Stimulated activated CD8-positive, alpha-beta memory T cell treated with anti-CD3 and anti-CD28 coated beads, Interleukin-15, amount 100 ng/mL, for 4 hours (primary cell): ENCODE measurements at places on chromosomes 12 and 14.

DNA sequence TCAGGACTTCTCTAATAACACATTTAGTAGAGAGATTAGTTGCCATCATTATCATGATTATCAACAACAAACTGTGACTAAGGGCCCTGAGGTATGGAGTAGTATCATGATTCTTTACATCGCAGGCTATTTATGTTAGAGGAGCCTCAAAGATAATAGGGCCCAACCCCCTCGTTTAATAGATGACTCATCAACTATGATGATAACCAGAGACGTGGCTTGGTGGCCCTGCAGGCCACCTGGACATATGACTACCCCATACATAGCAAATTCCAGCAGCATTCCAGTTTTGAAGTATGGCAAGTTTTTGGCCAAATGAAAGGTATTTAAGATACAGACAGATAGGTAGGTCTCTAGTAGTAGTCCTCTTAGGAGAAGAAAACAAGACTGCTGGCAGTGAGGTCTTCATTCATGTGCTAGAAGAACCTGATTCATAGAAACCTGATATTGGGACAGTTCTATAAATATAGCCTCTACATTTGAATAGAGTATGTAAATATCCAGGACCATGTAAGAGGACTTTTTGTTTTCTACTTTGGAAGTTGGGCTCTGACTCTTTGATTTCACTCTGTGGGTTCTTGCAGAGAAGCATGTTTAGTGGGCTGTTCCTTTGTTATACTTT lies 5.6 kb downstream of the RIC8B start:
- no peak for DNase-seq

DNA sequence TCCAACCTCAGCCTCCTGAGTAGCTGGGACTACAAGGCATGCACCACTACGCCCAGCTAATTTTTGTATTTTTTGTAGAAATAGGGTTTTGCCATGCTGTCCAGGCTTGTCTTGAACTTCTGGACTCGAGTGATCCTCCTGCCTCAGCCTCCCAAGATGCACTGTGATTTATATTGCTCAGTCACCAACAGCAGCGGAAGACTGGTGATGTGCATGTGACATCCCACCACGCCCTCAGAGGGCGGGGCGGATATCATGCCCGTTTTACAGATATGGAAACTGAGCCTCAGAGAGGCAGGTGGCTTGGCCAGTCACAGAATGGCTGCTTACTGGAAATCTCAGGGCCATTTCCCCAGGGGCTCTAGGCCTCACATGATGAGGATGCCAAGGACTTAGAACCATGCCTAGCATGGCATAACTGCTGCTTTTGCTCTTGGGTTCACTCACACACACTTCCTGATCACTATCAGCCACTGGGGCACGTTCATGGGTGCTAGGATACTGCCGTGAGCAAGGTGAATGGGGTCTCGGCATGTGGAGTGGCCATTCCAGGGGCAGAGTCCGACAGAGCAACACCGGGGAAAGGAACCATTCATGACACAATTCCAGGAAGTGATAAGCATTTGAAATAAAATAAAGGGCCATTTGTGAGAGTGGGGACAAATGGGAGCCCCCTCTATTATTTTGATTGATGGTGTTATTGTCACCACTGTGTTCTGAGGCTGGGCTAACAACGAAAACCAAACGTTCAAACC lies 31.9 kb downstream of the RBM19 start:
- no peak for DNase-seq

GRCh38 chr14:64792231-64792630 lies 87.5 kb downstream of the SPTB start:
- DNase-seq = no peak

DNA sequence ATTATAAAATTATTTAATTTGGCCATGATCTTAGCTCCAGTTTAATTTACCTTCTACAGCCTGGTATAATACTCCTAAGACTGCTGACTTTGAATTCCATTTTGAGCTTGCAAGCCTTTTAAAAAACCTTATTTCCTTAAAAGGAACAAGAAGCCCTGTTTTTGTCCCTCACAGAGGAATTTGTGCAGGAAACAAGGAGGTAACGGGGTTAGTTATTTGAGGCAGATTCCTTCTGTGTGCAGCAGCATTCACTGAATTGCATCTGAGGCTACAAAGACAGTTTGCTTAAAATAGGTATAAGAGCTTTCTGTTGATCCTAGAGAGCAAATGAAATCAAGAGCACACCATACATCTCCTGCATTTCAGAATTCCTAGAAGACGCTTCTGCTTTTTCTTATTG lies 403.3 kb upstream of the PRICKLE1 start:
- no peak for DNase-seq

GRCh38 chr12:94263905-94264561 lies 115.7 kb downstream of the PLXNC1 start:
- DNase-seq = no peak

- no peak for DNase-seq
These were observed 23.9 kb upstream of the IGF1 start for GRCh38 chr12:102504280-102504679.

GRCh38 chr12:11650286-11651281 lies 1.1 kb downstream of the ETV6 start:
- DNase-seq = no peak

- no peak for DNase-seq
These were observed 265.6 kb upstream of the FAR2 start for GRCh38 chr12:28883406-28883997.

DNA sequence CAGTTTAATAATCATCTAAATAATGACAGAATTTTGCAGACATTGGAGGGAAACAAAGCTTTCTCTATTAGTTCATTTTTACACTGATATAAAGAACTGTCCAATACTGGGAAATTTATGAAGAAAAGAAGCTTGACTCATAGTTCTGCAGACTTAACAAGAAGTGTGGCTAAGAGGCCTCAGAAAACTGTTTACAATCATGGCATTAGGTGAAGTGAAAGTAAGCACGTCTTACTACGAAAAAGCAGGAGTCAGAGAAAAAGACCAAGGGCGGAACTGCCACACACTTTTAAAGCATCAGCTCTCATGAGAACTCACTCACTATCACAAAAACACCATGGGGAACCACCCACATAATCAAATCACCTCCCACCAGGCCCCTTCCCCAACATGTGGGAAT lies 804.4 kb downstream of the FLRT2 start:
- DNase-seq = no peak

DNA sequence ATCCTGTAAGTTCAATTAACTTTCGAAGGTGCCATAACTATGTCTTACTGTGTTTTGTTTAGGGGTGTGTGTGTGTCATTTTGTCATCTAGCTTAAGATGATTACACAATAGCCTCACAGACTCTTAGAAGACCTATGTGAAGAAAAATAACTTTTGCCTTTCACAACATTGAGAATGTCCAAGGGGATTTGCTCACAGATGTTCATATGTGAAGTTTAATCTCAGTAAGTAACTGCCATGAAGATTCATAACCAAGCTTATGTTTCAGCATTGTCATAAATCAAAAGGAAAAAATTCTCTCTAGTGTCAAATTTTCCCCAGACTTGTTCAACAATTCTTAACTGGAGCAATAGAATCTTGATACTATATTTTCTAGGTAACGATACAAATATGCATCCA lies 226.1 kb upstream of the PRKD1 start:
- DNase-seq = no peak

- DNase-seq = no peak
These were observed 33.0 kb downstream of the BTBD7 start for GRCh38 chr14:93299866-93300265.

DNA sequence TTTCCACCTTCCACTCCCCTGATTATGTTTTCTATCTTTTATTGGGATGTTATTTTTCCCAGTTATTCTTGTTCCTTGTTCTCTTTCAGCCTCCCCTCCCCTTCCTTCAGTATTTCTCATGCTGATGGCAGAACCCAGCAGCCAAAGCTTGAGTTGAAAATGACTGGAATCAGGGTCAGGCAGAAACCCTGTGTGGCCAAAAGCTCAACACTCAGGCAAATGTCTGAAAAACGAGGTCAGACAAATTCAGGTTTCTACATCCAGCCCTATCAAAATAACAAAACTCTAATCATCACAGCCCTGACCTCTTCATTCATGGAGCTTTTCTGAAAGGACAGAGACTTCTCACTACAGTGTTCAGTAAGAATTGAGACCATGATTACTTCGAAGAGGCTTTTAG lies 134.6 kb downstream of the PTPRR start:
- DNase-seq = no peak

GRCh38 chr12:7001921-7002591 lies 16.2 kb downstream of the LPCAT3 start:
- no peak for DNase-seq

- no peak for DNase-seq
These were observed 996 bp downstream of the SLC41A2 start for GRCh38 chr12:104956870-104957718.

DNA sequence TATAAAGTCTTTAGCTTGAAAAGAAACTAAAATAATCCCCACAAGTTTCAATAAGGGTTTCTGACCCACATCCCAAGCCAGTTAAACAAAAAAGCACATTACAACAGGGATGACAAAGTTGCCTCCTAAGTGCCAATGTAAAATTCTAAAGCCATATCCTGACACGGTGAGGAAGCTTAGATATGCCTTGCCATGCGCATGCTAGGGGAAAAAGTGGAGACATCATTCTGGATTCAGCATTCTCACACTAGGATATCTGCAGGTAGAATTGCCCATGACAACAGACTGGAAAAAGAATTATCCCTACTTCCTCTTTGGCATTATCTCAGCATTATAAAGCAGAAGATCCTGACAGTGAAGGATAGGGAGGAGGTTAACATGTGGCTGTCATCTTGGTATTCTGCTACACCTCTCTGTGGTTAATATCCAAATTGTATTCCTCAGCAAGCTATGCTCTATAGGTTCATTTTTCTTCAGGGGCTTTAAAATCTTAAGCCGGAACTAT lies 4.9 kb downstream of the DUSP6 start:
- no peak for DNase-seq

GRCh38 chr12:87467936-87468335 lies 561.3 kb downstream of the C12orf50 start:
- DNase-seq = no peak

DNA sequence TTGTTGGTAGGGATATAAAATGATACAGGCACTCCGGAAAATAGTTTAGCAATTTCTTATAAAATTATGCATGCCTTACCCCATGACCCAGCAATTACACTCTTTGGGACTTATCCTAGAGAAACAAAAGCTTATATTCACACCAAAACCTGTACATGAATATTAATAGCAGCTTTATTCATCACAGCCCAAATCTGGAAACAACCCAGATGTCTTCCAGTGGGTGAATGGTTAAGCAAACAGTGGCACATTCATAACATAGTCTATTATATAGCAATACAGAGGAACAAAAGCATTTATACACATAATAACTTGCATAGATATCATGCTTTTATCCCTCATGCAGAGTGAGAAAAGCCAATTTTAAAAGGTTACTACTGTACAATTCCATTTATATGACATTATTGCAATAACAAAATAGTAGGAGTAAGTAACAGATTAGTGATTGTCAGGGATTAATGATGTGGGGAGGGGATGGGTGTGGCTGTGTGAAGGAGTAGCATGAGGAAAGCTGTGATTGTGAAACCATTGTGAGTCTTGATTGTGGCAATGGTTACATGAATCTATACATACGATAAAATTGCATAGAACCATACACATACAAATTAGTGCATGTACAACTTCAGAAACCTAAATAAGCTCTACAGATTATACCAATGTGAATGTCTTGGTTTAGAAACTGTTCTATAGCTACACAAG lies 363.1 kb upstream of the OR4E1 start:
- no peak for DNase-seq

DNA sequence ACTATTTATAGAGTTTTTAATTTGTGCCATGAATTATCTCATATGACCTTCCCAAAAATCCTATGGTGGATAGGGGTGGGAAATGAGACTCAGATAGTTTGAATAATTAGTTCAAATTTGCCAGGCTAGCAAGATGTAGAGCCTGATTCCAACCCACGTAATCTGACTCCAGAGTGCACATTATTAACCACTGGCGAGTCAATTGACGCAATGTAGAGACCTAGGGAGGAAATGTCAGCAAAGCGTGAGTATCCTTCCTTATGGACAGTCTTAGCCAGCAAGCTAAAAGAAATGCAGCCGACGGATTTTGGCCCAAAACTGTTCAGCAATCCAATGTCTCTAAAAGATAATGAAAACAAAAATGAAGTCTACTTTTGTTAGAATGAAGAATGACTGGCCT lies 193.3 kb upstream of the KRR1 start:
- DNase-seq = no peak

GRCh38 chr12:119423285-119423684 lies 88.8 kb downstream of the CCDC60 start:
- no peak for DNase-seq

- no peak for DNase-seq
These were observed 17.2 kb downstream of the KRT85 start for GRCh38 chr12:52350021-52350620.

- DNase-seq = no peak
These were observed 28.1 kb upstream of the PAX9 start for GRCh38 chr14:36633580-36633979.

GRCh38 chr12:13038491-13039161 lies 5.6 kb upstream of the FAM234B start:
- DNase-seq = no peak

DNA sequence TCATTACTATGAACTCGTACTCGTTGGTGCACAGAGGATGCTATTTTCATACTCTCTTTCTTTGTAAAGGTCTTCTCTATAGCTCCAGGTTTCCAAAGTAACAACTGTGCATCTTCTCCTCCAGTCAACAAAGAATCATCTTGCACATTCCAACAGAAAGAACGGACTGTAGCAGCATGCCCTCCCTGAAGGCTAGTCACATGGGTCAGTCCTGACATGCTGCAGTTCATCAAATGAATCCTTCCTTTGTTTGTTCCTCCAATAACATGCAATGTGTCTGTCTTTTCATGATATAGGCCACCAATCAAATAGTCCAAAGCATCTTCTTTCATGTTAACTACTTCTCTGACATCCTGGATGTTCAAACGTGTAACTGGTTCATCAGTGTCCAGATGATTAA lies 42.9 kb downstream of the WDR89 start:
- no peak for DNase-seq

DNA sequence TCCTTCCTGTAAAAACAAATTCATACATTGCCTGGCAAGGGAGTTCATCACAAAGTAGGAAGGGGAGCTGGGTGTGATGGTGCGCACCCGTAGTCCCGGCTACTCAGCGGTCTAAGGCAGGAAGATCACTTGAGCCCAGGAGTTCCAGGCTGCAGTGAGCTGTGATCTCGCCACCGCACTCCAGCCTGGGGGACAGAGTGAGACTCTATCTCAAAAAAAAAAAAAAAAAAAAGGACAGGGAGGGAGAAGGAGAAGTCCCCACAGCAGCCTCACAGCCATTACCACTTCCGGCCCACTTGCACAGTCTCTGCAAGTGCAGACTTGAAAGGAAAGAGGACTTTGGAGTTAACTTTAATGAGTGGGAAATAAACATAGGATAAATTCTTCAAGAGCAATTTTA lies 121.0 kb downstream of the FBXL14 start:
- no peak for DNase-seq

GRCh38 chr14:21263284-21264024 lies 5.8 kb downstream of the HNRNPC start:
- DNase-seq = no peak

GRCh38 chr12:4991373-4991772 lies 52.3 kb upstream of the KCNA5 start:
- DNase-seq = no peak
